CD8-positive, alpha-beta T cell (primary cell): ENCODE measurements at places on chromosomes 1 and 21.
A peak's percentile ranks its signal among the peaks of the same experiment; 100 is the strongest.

GRCh38 chr1:219774386-219774785 is 154.0 kb downstream of the SLC30A10 start:
- no peak for DNase-seq

- DNase-seq: no peak
Observed at GRCh38 chr1:79082233-79082632, 75.7 kb upstream of the ADGRL4 start.

- DNase-seq: no peak
Observed at GRCh38 chr1:94481473-94481933, 60.1 kb downstream of the F3 start.

DNA sequence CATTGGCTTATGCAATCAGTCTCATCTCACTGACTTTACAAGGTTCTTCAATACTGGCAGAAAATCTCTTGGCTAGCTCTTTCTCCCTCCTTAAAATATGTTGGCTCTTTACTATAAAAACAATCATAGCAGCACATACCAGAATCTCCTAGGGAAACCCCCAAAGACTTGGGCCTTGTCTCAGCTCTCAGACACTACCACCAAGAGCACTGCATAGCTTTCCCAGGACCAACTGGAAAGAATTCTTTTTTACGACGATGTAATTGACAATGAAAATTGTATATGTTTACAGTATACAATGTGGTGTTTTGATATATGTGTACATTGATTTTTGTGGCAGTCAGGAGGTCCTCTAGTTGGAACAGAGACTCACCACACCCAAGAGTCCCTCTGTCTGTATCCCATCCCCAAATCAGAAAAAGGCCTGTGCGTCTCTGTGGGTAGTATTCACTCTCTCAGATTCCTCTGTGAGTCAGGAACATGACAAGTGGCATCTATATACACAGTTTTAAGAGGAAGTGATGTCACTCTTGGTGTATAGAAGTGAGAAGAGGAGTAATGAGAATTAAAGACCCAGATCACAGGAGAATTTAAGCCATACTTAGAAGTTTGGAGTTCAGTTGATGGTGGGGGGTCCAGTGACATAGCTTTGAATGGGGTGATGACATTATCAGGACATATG is 21.1 kb downstream of the SMAP2 start:
- DNase-seq: peak; percentile 64

GRCh38 chr1:10561497-10561896 is 86.7 kb downstream of the PEX14 start:
- no peak for DNase-seq

DNA sequence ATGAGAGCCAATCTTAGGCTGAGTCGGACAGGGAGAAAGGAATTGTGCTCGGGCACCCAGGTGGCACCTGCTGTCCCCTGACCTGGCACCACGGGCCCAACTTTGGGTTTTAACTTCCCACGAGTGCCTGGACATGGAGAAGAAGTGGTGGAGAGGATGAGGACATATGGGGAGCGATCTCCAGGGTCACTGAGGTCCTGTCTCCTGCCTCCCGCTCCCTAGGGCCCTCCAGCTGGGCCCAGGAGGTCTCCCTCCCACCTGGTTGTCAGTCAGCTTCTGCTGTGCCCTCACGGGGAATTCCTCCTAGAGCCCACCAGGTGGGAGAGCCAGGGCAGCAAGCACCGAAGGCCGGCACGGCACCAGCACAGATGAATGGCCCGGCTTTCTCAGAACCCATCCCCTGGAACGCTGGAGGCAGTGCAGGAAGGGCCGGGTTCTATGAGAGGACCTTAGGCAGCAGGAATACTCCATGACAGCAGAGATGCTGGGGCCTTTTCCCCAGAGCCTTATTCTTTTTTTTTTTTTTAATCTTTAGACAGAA is 435.5 kb downstream of the CAMTA1 start:
- DNase-seq: peak; percentile 34

DNA sequence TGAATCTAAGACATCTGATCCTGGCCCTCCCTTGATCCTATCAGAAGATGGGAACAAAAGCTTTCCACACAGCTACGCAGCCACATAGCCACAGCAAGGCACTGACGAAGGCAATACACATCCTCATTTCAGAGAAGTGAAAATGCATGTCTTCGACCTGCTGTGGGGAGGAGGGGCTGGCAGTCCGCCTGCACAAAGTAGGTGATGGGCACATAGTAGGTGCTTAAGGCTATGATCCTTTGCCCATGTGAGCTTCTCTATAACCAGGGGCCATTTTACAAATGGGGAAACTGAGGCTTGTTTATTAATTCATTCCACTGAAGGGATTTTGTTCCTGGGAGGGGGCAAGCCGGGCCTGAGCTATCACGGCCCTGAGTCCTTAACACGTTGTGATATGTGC is 94.2 kb downstream of the PAX7 start:
- DNase-seq: no peak

GRCh38 chr1:95138223-95138622 is 21.1 kb downstream of the TLCD4 start:
- DNase-seq: no peak
